ENCODE measurements at places on chromosomes 2 and 18.

- DNase-seq = no peak
Measured at GRCh38 chr2:157592374-157592773, 36.3 kb downstream of the ACVR1C start.

- DNase-seq = peak; percentile 37
Measured at GRCh38 chr2:14422426-14422825, 210.1 kb upstream of the LRATD1 start.

- DNase-seq = no peak
Measured at GRCh38 chr2:223585666-223586065, 16.5 kb downstream of the SCG2 start.

GRCh38 chr2:64143169-64144056 lies 807 bp downstream of the PELI1 start:
- no peak for DNase-seq

- no peak for DNase-seq
Measured at GRCh38 chr2:149611100-149611820, 23.7 kb upstream of the MMADHC start.

GRCh38 chr2:109349503-109350465 lies 220.8 kb downstream of the SH3RF3 start:
- no peak for DNase-seq

DNA sequence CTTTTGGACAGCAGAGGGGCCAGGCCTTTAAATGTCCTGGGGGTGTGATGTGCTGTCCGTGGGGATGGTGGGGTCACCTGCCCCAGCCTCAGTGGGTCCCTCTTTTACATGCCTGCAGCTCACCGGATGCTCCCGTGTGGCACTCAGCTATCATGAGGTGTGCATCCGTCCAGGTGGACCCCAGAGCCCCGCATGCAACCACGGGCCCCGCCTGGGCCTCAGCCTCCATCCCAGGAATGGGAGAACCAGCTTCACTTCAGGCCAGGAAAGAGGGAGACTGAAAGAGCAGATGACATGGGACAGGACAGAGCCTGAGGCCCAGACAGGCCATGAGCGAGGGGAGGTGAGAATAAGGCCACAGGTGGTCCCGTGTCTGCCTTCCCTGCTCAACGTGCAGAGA lies 37.5 kb downstream of the RAMP1 start:
- DNase-seq = no peak

- no peak for DNase-seq
Measured at GRCh38 chr2:171166328-171166983, 5.8 kb upstream of the TLK1 start.

GRCh38 chr2:2520401-2520811 lies 189.3 kb upstream of the MYT1L start:
- no peak for DNase-seq

DNA sequence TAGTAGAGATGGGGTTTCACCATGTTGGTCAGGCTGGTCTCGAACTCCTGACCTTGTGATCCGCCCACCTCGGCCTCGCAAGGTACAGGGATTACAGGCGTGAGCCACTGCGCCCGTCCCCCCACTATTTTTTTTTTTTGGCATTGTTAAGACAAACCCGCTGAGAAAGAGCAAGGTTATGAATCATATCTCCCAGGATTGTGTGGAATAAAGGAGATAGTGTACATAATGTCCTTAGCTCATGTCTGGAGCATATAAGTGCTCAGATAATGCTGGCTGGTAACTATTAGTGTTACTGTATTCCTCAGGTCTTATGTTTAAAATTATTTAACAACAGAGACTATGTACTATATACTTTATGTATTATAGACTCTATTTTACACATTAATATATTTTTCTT lies 36.0 kb downstream of the TTC27 start:
- DNase-seq = no peak

GRCh38 chr2:238969857-238970256 lies 122.0 kb downstream of the TWIST2 start:
- no peak for DNase-seq

- DNase-seq = peak; percentile 29
Measured at GRCh38 chr2:174697255-174697654, 67.0 kb downstream of the CHRNA1 start.

GRCh38 chr2:214765180-214765579 lies 44.3 kb downstream of the BARD1 start:
- DNase-seq = no peak

GRCh38 chr2:131077966-131078365 lies 15.3 kb downstream of the FAM168B start:
- no peak for DNase-seq

DNA sequence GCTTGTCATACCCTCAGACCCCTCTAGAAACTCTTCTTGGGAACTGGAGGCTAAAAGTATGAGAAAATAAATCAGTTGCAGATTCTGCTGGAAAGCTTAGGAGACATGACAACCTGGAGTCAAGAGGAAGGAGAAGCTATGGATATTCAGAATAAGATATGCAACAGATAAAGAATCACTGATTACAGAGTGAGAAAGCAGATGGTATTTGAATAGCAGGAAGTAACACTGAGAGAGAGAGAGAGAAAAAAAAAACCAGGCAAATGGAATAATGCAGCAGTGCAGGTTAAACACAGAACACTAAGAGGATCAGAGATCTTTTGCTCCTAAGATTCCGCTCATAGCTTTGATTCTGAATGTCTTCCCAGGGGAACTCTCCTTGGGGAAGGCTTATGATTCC lies 1284.1 kb upstream of the NXPH2 start:
- no peak for DNase-seq

DNA sequence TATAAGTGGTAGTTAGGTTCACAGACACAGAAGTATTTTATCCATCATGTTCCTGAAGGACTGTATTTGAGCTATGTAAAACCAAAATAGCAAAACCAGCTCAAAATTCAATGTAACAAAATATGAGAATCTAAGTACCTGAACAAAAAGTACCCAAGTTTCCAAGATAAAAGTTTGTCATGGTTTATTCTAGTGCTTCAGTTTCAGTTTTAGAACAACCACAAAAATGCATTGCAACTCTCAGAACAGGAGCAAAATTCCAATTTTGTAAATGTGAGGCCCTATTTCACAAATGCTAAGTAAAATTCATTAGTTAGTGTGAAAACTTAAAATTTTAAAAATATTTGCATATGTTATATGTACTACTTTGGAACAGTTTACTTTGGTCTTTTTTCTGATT lies 5.0 kb upstream of the ALPK2 start:
- DNase-seq = no peak

- no peak for DNase-seq
Measured at GRCh38 chr2:36450466-36451196, 95.1 kb downstream of the CRIM1 start.

DNA sequence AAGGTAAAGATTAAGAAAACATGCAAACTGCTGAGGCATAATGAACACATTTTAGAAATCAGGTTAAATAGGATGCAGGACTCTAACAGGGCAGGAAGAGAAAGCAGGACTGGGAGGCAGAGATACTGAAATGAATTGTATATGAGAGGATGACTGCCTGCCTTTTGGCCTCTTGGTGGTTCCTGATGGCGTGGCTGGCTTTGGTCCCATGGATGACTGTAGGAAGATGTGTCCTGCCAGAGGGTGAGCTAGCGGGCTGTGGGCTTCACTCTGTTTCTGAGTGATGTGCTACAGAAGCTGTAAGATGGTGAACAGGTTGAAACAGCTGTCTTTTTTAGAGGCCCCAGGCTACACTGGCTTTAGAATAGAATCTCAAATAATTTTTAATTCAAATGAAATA lies 517.0 kb downstream of the SLC4A3 start:
- DNase-seq = peak; percentile 9

DNA sequence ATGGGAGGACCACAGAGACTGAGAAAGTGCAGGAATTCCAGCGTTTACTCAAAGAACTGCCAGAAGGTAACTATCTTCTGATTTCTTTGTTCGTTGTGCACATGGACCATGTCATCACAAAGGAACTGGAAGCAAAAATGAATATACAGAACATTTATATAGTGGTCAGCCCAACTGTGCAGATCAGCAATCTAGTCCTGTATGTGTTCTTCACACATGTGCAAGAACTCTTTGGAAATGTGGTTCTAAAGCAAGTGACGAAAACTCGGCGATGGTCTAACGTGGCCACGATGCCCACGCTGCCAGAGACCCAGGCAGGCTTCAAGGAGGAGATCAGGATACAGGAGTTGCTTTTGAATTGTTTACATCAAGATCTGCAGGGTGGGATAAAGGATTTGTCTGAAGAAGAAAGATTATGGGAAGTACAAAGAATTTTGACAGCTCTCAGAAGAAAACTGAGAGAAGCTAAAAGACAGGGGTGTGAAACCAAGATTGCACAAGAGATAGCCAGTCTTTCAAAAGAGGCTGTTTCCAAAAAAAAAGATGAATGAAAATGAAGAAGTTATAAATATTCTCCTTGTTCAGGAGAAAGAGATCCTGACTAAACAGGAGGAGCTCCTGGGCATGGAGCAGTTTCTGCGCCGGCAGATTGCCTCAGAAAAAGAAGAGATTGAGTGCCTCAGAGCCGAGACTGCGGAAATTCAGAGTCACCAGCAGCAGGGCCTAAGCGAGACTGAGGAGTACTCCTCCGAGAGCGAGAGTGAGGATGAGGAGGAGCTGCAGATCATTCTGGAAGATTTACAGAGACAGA lies 8.3 kb upstream of the CHST10 start:
- DNase-seq = no peak

DNA sequence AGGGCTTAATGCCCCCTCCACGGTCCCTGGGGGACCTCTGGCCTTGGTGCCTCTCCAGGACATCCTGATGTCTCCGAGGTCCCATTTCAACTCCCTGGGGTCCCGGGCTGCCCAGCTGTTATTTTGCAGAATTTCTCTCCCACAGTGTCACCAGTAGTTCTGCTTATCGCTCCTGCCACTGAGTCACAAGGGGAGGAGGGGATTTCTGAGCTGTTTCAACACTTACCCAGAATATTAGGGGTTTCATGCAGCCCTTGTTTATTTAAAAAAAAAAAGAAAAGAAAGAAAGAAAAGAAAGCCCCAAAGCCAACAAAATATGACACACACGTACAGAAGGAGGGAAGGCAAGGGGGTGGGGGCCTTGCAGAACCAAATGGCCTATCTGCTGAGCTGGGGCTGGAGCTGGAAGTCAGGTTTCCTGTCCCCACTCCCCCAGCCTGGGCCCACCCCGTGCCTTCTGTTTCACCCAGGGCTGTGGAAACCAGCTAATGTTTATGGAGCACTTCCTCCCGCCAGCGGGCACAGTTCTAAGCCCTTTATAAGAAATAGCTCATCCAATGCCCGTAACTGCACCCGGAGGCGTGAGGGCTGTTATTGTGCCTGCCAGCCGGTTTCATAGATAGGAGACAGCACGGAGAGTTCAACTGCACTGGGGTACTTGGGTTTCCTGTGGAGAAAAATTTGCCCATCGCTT lies 8.4 kb upstream of the ARID5A start:
- no peak for DNase-seq

DNA sequence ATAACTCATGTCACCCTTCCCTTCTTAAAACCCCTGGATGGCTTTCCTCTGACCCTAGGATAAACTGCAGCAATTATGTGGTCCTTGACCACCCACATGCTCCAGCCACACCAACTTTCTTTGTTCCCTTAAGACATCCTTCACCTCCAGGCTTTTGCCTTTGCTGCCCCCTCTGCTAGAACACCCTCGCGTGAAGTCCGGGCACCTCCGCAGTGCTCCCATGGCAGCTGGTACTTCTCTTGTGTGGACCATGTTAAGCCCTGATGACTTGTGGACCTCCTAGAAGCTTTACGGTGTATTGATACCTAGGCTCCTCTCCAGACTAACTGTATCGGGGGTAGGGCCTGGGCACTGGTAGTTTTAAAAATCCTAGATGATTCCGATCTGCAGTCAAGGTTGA lies 824 bp upstream of the ABHD1 start:
- DNase-seq = no peak

DNA sequence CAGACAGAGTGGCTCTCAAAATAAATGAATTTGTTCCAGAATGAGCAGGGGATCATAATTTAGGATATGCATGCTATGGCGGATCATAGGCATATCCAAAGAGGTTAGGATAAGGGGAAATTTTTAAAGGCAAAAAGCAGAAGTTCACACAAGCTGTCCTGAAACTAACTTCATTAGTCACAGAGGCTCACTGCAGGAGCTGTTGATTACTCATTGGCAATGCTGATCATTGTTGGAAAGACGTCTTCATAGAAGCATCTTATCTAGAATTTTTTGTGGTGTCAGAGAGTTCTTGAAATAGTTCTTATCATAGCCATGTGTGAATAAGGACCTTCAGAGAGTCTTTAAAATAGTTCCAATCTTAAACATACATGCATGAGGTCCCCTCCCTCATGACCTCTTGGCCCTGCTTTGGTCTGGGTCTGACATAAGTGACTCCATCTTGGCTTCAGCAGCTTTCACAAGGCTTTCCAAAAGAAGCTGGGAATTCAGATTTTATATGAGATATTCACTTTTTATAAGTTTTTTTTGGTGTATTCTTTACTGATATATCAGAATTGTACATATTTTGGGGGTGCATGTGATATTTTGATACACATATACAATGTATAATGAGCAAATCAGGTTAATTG lies 7.5 kb upstream of the CCDC195 start:
- peak; percentile 52 for DNase-seq

DNA sequence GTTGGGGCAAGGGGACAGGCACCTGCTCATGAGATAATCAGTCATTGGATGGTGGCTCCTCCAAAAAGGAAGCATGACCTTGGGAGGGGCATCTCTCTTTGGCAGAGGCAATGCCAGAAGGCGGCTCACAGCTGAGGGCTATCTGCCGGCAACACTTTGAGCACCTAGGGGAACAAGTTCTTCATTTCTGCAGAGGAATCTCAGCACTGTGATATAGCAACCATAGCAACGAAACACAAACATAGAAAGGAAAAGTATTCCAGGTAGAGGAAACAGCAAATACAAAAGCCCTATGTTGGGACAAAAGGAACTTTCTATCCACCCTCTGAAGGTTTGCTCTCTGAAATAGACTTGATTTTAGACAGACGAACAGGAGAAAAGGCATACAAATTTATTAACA lies 89.1 kb upstream of the NEDD4L start:
- no peak for DNase-seq

GRCh38 chr2:134391751-134392160 lies 137.9 kb downstream of the MGAT5 start:
- DNase-seq = no peak
